Activated T-helper 1 cell treated with Interleukin-2 at 50 U/mL for 16 hours (primary cell): ENCODE measurements at places on chromosomes 6 and 20.

DNA sequence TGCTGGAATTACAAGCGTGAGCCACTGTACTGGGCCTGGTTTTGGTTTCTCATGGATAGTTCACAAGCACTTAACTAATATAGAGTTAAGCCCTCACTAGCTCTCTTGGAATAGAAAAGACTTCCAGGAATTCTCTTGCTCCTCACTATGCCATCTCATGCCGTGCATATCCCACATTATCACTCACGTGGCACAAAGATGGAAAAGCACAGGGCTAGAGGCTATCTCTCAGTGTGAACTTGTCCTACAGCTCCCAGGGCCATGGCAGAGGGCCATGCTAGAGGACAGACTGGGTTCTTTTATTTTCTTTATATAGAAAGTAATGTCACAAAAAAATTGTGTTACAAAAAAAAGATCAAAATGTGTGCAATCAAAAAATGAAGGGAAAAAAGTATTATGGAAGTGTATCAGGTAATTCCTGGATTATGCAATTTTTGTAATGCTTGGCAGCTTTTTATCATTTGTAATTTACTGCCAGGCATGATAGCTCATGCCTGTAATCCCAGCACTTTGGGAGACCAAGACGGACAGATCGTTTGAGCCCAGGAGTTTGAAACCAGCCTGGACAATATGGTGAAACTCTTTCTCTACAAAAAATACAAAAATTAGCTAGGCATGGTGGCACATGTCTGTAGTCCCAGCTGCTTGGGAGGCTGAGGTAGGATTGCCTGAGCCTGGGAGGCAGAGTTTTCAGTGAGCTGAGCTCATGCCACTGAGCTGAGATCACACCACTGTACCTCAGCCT, 6.4 kb upstream of the SLC2A12 start:
- no peak for DNase-seq

DNA sequence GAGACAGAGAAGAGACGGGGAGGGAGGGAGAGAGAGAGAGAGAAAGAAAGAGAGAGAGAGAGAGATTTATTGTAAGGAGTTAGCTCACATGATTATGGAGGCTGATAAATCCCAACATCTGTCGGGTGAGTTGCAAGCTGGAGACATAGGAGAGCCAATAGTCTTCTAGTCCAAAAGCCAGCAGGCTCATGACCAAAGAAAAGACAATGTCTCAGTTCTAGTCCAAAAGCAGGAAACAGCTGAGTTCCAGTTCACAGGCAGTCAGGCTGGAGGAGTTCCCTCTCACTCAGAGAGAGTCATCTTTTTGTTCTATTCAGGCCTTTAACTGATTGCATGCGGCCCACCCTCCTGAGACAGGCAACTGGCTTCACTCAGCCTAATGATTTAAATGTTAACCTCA, 416.6 kb downstream of the PREX1 start:
- DNase-seq: no peak

- no peak for DNase-seq
These were observed 3.3 kb upstream of the PRDM1 start for GRCh38 chr6:106082735-106083398.

GRCh38 chr20:50726955-50727791, 4.2 kb upstream of the PARD6B start:
- no peak for DNase-seq

DNA sequence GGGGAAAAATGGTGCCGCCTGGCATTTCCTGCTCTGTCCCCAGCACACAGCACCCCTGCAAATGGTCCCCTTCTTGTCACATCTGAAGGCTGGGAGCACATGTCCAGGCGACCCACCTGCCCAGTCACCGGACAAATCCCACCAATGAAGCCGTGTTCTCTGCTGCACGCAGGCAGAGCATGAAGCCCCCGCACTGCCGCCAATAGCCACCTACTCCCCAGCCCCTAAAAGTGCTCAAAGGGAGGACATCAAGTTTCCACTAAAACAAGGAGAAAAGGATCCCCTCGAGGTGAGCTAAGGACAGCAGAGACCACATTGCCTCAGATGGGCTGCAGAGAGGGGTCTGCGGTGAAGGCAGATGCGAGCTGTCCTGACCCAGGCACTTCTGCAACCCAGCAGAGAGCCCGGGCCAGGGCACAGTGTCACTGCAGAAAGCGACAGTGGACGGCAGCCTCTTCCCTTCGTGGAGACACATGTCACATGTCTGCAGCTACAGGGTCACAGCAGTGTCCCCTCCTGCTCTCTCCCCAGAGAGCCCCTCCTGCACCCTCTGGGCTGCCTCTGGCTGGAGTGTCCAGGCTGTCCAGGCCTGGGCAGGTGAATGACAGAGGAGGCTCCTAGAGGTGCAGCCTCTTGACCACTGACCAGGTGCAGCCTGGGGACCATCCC, 221.5 kb downstream of the PREX1 start:
- DNase-seq: no peak

DNA sequence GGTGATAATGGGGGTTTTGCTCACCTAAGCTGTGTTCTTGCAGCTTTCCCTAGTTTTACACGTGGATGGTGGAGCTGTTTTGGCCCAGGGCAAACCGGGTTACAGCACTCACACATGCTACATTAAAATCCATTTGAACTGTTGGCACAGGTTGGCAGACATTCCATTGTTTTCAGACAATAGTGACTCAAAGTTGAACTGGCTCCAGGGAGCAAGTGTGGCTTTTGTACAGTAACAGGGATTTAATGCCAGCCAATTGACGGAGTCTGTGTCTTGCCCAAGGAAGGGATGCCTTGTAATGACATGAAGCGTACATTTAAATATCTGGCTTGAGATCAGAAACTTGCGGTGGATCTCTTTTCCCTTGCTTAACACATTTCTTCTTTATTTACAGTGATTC, 183.1 kb downstream of the DTNBP1 start:
- no peak for DNase-seq

DNA sequence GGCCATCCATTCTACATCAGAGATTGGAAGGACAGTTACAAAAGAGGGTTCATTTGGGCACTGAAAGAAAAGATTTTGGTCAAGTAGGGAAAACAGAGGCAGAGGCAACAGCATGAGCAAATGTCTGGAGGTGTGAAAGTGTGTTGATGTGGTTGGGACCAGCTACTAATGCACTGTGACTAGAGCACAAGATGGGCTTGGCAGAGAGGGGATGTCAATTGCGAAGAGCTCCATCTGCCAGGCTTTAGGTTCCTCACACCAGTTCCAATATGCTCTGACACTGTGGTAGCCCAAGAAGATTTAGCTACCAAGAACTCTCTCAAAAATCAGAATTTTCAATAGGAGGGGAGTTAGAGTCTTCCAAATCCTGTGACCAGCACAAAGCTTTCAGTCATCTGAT, 42.1 kb downstream of the TRAF3IP2 start:
- DNase-seq: no peak

- DNase-seq: no peak
These were observed 699.7 kb downstream of the DHX35 start for GRCh38 chr20:39661833-39662232.

DNA sequence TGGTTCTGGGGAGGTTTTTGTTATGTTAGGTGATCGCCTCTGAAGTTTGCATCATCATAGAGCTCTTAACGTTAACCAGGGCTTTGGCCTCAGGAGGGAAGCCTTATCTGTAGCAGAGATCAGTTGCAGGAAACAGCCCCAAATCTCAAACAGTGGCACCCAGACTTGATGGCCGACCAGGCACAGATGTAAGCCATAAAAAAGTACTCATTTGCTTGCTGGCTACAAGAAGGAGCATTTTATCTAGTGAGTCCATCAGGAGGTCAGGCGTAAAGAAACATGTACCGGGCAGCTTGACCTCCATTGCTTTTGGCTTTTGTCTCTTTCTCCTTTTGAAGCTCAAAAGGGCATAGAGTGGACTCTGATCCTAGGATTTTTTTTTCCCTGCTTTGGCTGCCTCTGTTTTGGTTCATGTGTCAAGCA, 122.3 kb downstream of the CCDC170 start:
- DNase-seq: no peak

DNA sequence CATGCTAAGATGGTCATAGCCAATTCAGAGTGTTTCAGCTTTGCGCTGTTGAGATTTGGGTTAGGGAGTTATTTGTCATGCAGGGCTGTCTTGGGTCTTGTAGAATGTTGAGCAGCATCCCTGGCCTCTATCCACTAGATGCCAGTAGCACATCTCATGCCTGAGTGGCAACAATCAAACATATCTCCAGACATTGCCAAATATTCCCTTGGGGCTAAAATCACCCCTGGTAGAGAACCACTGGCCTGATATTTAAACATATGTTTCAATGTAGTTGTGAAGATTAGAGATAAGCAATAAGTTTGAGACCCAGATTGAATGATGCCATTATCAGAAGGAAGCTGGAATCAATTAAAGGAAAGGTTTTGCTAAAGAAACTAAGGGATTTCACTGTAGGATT, 463.3 kb downstream of the DOK5 start:
- no peak for DNase-seq
